Mesendoderm (in vitro differentiated cells): ENCODE measurements at places on chromosomes 12 and 14.

GRCh38 chr12:27979145-27979544 lies 6.6 kb upstream of the PTHLH start:
- H3K27ac ChIP-seq, result no peak overlapping the region
- no peak overlapping the region for H3K4me3 ChIP-seq
- H3K36me3 ChIP-seq, result no peaks in the 10 kb centered on the region

DNA sequence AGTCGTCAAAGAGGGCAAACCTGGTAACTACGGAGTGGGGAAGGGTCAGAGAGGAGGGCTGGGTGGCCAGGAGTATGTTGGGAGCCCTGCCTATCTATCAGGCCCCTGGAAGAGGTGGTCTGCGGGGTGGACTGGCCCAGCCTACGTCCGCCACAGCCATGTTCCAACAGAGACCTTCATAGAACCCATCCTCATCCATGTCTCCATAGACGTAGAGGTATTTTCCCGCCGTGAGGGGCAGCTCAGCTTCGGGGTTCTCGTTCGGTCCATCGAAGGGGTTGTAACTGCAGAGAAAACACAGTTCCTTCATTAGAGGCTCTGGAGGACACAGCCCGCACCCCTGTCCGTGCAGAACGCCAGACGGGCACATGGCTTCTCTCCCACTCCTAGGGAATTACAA lies 107.3 kb downstream of the PIWIL1 start:
- H3K4me1 ChIP-seq, result no peaks in the 10 kb centered on the region
- H3K4me3 ChIP-seq, result no peak overlapping the region
- H3K36me3 ChIP-seq, result no peaks in the 10 kb centered on the region
- no peaks in the 10 kb centered on the region for H3K27me3 ChIP-seq
- no peak overlapping the region for H3K27ac ChIP-seq

GRCh38 chr12:22256041-22256441 lies 78.5 kb downstream of the ST8SIA1 start:
- H3K4me1 ChIP-seq, result peaks cover 2% of the 10 kb centered on the region
- no peak overlapping the region for H3K4me3 ChIP-seq
- no peak for DNase-seq
- H3K36me3 ChIP-seq, result no peaks in the 10 kb centered on the region
- H3K27ac ChIP-seq, result no peak overlapping the region
- no peaks in the 10 kb centered on the region for H3K27me3 ChIP-seq

- no peaks in the 10 kb centered on the region for H3K27me3 ChIP-seq
- H3K4me3 ChIP-seq, result no peak overlapping the region
- DNase-seq, result peak; percentile 63
- no peaks in the 10 kb centered on the region for H3K4me1 ChIP-seq
Observed at GRCh38 chr12:71639341-71639760, 24.3 kb downstream of the ZFC3H1 start.

DNA sequence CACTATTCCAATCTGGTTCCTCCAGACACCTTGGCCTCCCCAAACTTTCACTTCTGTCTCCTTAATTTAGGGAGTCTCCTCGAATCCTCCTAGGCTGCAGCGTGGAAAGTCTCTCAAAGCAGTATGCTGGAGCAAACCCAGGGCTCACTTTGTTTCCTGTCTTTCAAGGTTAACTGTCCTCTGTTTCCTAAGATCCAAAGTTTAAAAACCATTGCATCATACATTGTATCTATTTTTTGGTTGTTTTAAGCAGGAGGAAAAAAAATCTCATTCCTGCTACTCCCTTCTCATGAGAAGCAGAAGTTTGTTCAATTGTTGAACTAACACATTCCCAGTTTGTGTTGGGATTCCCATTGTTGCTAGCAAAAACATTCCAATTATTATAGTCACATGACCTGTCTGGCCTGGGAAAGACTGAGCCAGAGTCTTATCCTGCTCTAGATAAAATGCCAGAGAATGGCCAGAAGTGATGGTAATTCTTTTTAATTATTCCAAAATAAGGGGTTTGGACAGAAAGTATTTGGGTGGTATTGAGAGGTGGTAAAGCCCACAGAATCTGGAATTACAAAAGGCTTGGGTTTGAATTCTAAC lies 67.3 kb downstream of the HSPB8 start:
- no peaks in the 10 kb centered on the region for H3K4me1 ChIP-seq
- no peaks in the 10 kb centered on the region for H3K27me3 ChIP-seq
- H3K27ac ChIP-seq, result no peak overlapping the region
- no peaks in the 10 kb centered on the region for H3K36me3 ChIP-seq

DNA sequence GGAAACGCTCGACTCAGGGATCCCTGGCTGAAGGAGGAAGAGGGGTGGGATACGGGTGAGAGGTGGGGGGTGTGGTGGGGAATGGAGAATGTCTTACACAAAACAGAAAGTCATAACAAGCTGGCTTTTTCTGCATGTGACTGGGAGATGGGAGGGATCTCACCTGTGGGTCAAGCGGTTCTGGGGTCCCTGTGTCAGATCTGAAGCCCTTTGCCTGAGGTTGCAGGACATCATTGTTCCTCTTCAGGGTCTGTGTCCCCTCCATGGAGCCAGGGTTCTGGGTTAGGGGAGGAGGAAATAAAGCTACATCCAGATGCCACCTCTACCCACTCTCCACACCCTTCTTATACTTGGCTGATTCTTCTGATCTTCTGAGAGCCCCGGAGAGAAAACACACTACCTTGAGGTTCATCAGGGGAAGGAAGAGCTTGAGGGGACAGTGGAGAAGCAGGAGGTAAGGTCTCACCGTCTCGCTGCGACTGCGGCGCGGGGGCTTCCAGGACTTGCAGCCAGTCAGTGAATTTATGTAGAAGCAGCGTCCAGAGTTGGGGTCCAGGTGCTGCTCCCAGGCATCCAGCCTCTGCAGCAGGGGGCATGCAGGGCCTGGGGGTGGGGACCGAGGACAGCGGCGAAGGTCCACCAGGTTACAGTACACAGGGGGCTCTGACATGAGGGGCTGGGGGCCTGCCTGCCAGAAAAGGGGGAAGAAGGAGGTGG lies 2.5 kb downstream of the ARHGAP9 start:
- no peak overlapping the region for H3K4me3 ChIP-seq
- H3K27ac ChIP-seq, result no peak overlapping the region
- H3K27me3 ChIP-seq, result peaks cover 25% of the 10 kb centered on the region
- DNase-seq, result no peak
- H3K36me3 ChIP-seq, result no peaks in the 10 kb centered on the region

DNA sequence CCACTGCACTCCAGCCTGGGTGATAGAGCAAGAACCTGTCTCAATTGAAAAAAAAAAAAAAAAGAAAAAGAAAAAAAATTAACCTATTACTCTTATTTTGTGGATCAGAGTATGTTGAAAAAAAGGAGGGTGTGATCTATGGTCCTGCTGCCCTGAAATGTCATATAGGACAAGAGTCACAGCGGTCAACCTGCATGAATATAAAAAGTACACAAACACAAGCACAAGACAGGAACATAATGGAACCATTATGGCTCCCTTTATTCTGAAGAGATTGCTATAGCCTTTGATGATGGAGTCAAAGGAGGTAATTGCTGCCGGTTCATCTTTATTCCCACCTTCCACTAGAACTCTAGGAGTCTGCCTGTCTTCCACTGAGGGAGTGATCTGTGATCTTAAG lies 96.9 kb downstream of the NTN4 start:
- no peak for DNase-seq
- peaks cover 3% of the 10 kb centered on the region for H3K4me1 ChIP-seq
- no peaks in the 10 kb centered on the region for H3K27me3 ChIP-seq
- no peak overlapping the region for H3K27ac ChIP-seq

- H3K36me3 ChIP-seq, result no peaks in the 10 kb centered on the region
- peak overlapping the region; percentile 1 for H3K27ac ChIP-seq
- peaks cover 12% of the 10 kb centered on the region for H3K4me1 ChIP-seq
- peak; percentile 95 for DNase-seq
Observed at GRCh38 chr14:77024171-77024691, 4.3 kb downstream of the IRF2BPL start.

GRCh38 chr12:11133162-11133561 lies 1.3 kb downstream of the TAS2R30 start:
- no peaks in the 10 kb centered on the region for H3K36me3 ChIP-seq
- no peaks in the 10 kb centered on the region for H3K4me1 ChIP-seq
- H3K27me3 ChIP-seq, result no peaks in the 10 kb centered on the region
- H3K4me3 ChIP-seq, result no peak overlapping the region
- H3K27ac ChIP-seq, result no peak overlapping the region

DNA sequence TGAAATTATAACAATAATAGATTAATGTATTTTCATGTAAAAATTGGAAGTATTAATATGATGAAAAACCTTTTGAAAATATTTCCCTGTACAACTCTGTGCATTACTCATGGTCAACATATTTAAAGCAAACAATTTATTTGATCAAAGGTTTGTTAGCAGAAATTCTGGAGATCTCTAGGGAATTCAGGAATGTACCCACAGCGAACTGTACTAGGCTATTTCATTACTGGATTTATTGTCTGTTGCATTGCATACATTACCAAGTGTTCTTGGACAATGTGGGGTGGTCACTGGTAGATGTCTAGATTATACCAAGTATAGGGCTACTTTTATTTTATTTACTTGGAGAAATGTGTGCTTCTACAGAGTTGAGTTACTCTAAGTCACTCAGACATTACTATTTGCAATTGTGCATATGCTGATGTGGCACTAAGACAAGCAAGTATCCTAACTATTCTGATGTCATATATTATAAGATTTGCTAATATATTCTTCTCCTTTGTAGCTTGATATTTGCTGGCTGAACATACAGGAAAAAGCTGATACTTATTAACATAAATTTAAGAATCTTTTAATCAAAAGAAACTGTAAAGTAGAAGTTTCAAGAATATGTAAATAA lies 323.3 kb downstream of the CCER1 start:
- no peaks in the 10 kb centered on the region for H3K4me1 ChIP-seq
- no peak overlapping the region for H3K27ac ChIP-seq
- no peak overlapping the region for H3K4me3 ChIP-seq
- H3K27me3 ChIP-seq, result no peaks in the 10 kb centered on the region
- no peak for DNase-seq
- H3K36me3 ChIP-seq, result no peaks in the 10 kb centered on the region

DNA sequence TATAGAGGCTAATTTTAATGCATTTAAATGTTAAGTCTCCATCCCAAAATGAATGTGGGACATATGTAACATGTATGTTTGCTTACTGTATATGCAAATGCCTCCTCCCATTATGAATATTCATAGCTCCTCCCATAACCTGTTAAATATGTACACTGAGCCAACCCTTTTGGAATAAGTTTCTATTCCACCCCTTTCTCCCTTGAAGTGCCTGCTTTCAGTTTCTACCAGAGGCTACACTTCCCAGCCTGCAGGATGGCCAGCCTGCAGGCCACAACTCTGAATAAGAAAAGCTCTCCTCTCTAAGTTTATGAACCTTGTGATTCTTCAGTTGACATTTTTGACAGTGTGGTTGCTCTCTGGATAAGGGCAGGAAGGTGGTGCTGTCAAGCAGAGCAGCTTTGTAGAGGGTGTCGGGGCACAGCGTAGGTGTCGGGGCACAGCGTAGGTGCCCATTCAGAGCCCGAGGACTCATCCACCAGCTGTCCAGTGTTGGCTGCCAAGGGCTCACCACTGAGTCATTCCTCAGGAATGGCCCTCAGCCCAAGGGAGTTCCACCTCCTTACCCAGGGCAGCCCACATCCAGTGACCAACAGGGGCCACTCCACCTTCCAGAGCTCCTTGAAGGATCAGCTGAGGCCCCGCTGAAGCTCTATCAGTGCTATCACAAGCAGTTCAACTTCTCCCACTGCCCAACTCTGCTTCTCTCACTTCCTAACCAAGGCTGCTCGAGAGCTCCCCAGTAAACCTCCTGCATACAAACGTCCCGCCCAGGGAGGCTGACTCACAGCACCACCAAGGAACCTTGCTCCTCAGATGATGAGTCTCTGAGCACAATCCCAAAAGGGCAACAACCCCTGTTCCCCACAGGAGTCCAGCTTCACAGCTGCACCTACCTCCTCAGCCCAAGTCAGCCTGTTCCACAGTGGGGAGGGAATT lies 31.4 kb downstream of the VWF start:
- H3K4me3 ChIP-seq, result no peak overlapping the region
- H3K27ac ChIP-seq, result no peak overlapping the region
- H3K36me3 ChIP-seq, result no peaks in the 10 kb centered on the region
- no peaks in the 10 kb centered on the region for H3K27me3 ChIP-seq
- peak; percentile 75 for DNase-seq

- H3K4me1 ChIP-seq, result no peaks in the 10 kb centered on the region
- H3K27me3 ChIP-seq, result no peaks in the 10 kb centered on the region
- H3K27ac ChIP-seq, result no peak overlapping the region
- DNase-seq, result no peak
- H3K36me3 ChIP-seq, result no peaks in the 10 kb centered on the region
Observed at GRCh38 chr12:2396448-2396871, 343.7 kb downstream of the CACNA1C start.
